Stimulated activated CD8-positive, alpha-beta memory T cell treated with anti-CD3 and anti-CD28 coated beads, Interleukin-4, amount 100 ng/mL, for 24 hours (primary cell): ENCODE measurements at places on chromosomes 2 and 18.

- DNase-seq, result no peak
Observed at GRCh38 chr2:200756618-200757321, 54.9 kb upstream of the BZW1 start.

- DNase-seq, result no peak
Observed at GRCh38 chr2:49291619-49292018, 137.3 kb upstream of the FSHR start.

DNA sequence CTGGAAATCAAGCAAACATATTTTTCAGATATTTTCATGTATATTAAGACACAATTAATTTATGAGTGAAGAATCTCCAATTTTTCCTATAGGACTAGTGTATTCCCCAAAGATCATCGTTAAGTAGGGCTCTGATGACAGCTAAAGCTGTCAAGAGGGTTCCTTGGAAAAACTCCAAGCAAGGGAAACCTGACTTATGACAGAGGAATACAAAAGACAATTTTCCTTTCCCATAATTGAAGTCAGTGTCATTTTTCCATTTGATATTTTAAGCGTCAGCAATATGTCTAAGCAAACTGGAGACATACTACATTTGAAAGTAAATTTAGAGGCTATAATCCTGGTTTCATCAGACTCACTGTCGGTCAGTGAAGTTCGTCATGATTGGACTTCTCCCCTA, 36.1 kb downstream of the RIT2 start:
- DNase-seq, result no peak

DNA sequence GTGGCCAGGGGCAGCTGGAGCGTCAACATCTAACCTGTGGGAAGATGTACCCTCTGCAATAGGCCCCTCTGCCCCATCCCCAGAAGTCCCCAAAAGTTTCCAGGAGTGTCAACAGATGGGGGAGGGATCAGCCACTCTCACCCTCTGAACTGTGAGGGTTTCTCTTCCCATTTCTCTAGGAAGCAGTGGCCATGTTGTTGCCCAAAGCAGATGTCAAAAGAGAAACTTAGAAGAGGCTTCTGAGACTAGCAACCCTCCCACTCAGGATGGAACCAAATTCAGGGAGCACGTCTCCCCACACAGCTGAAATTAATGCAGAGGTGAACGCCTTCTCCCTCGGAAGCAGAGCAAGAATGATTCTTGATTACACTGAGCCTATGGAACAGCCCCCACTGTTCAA, 70.3 kb downstream of the ARL4C start:
- DNase-seq, result no peak

DNA sequence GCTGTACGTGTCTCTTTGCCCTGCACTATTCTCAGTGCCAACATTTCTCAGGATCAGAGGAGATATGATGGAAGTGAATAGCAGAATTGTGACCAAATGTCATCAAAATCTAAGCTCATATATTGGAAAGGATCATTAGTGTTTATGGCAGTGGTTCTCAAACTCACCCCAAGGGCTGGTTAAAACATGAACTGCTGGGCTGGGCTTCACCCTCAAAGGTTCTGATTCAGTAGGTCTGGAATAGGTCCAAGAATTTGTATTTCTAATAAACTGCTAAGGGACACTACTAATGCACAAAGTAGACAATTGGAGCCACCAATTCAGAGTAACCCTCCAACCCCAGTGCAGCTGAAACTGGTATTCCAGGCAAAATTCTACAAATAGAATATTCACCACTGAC, 317.9 kb upstream of the UBE2E3 start:
- DNase-seq, result no peak

- no peak for DNase-seq
Observed at GRCh38 chr2:223870840-223871611, 33.6 kb upstream of the AP1S3 start.

DNA sequence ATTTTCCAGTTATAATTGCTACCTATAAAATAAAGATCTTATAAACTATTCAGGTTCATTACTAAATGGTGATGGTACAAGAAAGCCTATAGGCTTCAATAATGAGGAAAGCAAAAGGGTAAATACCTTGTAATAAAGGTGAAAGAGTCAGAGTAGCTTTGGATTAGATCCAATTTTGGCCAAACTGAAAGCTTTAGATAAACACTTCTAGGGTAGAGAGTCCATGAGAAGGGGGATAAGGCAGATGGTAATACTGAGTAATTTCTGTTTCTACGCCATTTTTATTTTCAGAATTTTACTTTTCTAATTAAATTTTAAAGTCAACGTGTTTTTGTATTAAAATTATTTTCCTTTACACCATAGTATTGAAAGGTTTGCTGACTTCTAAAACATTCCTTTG, 9.4 kb downstream of the CASP8 start:
- no peak for DNase-seq

DNA sequence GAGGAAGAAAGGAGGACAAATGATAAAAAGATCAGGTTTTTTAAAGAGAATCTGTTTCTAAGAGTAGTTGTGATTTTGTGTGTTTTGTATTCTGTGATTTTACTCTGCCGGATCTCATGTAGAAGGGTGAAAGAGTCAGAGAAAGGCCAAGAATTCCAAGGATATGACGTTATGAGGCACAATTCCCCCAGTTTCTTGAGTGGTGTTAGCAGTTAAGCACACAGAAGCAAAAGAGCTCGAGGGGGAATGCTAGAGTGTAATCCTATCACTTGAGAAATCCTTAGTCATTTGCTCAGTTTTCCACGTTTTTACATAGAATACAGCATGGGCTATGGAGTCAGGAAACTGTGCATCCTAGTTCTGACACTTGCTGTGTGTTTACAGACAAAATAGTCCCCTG, 34.8 kb downstream of the METTL4 start:
- no peak for DNase-seq

DNA sequence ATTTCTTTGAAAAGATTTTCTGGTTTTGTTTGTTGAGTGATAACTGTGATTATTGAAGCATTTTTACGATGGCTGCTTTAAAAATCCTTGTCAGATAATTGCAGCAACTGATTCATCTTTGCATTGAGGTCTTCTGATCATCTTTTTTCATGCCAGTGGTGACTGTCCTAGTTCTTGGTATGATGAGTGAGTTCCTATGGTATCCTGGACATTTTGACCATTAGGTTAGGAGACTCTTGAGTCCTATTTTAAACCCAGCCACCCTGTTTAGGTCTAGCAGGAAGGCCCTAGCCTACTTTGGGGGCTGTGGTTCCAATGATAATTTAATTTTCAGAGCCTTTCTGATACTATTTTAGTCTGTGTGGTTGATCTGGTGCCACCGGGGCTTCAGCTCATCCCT, 72.7 kb upstream of the REV1 start:
- DNase-seq, result no peak

- no peak for DNase-seq
Observed at GRCh38 chr2:140770645-140771044, 1360.2 kb downstream of the LRP1B start.

DNA sequence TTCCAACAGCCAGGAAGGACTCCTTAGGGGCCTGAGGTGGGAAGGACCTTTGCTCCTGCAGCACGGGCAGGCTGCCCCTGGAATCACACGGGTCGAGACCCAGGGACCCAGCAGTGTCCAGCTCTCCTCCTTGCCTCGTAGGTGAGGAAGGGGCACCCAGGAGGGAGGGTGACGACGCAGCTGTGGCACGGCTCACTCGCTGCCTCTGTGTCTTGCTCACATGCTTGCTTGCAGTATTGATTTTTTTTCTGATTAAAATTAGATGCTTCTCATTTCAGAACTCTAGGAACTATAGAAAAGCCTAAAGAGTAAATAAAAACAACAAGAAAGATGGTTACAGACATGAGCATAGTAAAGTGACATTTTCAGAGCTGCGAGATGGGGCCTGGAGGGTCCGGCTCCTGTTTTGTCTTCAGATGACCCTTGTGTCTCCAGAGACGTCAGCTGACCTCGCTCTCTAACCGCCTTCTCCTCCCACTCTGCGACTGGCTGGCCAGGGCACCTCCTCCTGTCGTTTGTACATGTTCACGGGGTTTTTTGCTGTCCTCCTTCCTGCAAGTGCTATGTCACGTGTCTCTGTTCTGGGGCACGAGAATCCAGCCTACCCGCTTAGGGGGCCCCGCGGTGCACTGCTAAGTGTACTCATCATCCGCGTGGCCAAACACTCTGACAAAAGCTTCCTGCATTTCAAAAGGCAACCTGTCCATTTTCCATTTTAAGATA, 65.7 kb upstream of the ZNF236 start:
- no peak for DNase-seq

DNA sequence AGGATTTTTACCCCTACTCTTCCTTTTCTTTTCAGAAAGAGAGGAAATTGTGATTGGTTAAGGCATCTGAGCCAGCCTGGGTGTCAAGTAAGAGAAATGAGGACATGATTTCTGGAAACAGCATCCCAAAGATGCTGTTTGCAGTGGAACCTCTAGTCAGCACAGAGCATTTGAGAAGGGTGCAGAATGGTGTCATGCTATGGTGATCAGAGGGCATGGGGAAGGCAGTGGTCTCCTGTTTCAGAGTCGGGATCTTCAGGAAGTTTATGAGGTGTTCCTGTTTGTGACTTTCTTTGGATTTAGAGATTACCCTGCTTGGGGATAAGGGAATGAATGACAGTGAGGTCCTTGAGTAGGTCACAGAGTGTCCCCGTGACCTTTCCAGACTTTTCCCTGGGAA, 117.5 kb downstream of the LYPD6B start:
- no peak for DNase-seq

GRCh38 chr2:118148133-118148532, 59.9 kb downstream of the INSIG2 start:
- no peak for DNase-seq

- DNase-seq, result no peak
Observed at GRCh38 chr2:831622-832021, 119.0 kb upstream of the SNTG2 start.

DNA sequence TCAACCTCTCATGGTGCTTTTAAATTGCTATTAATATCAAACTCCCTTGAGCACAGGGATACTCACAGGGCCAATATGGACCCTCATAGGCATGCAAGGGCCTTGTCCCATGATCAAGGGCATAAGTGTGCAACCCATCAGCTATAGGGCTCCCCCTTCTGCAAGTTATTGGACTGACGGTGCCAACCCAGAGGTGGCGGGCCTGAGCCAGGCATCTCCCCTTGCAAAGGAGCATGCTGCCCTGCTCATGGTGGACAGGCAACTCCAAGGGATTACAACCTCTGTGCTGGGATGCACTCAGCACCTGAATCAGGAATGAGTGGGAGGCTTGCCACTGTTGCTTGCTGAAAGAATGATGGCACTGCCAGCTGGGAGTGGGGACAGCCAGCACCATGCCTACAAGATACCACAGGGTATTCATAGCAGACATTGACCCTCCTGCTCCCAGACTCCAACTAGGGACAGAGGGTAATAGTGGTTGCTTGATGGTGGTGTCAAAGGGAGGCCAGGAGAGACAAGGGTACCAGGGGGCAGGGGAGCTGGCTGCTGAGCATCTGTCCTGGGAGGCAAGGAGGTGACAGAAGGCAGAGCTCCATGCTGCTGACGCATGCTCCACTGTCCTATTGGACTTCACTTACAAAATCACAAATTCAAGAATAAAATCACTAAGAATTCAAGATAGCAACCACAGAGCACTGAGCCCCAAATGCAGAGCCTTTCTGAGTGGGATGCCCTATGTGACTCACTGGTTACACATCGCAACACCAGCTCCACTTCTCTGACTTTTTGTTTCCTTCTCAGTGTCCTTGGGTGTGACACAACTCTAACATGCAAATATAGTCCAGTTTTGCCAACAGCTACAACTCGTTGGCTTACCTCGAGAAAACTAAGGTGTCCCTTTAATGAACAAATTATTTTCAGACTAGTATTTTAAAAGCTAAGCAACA, 157.1 kb upstream of the CCDC150 start:
- DNase-seq, result no peak

DNA sequence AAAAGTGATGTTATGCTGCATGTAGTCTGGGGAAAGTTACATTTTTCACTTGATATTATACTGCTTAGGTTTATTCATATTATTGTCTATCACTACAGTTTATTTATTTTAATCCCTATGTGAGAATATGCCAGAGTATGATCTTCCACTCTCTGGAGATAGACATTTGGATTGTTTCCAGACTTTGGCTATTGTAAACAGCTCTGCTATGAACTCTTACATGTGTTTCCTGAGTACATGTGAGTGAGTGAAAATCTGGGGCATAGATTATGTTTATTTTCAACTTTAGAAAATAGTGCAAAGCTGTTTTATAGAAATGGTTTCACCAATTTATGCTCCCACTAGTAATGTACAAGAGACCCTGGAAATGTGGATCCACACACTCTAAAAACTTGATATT, 49.0 kb upstream of the EPAS1 start:
- no peak for DNase-seq

DNA sequence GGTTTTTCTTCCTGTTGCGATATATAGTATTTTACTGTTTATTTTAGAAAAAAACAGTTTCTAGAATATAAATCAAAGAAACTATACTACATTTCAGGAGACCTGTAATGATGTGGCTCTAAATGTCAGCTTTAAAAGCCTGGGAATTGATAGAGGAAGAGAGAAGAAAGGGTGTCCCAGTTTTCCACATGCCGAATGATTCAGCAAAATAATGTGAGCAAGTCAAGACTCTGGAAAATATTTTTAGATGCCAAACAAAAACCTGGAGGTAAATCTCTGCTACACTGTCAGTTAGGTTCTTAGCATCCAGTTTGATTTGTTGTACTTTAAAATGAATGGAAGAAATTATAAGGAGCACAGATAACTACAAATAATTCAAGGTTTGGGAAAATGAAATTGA, 67.1 kb upstream of the DSG1 start:
- DNase-seq, result no peak

DNA sequence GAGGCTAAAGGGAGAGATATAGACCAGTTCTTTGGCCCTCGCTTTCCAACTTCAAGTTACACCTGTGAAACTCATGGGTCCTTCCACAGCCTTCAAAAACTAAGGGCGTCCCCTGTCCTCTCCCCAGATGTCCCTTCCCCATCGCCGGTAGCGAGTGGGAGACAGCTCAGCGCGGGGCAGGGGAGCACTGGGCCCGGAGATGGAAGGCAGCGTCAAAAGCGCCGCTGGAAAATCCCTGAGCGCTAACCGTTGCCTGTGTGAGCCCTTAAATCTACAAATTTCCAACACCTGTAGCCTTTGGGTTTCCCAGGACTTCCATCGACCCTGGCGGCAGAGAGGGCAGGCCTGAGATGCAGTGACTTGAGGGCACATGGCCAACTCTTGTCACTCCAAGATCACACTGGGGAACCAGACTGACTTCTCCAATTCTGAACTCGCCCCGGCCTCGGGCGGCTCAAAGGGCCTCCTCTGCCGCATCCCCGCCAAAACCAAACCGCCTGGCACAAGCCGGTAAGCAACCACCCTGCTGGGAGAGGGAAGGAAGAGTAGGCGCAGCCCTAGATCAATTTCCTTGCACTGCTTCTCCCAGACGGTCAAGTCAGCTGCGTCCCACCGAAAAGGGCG, 879 bp upstream of the EPAS1 start:
- DNase-seq, result no peak

- no peak for DNase-seq
Observed at GRCh38 chr2:176999301-176999700, 213.3 kb upstream of the HNRNPA3 start.

GRCh38 chr2:239879423-239880084, 145.6 kb downstream of the NDUFA10 start:
- DNase-seq, result no peak

DNA sequence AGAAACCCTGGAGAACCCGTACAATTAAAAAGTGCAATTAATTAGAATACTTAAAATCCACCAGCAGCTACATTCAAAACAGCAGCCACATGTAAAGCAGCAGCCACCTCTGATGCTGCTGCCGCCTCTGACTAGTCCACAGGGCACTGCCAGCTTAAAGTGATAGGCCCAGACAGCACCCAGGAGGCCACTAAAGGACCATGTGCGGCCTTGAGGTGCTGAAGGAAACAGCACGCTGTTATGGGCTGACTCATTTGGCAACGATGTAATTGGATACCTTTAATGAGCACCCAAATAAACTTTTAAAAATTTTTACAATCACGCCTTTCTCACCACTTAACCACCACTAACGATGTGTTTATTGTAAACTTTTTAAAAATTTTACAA, 209.3 kb upstream of the NCKAP5 start:
- no peak for DNase-seq
